Stimulated activated CD4-positive, alpha-beta T cell treated with anti-CD3 and anti-CD28 coated beads, Interleukin-12 subunit alpha, Interleukin-12 subunit beta, amount 100 ng/mL, for 48 hours (primary cell): ENCODE measurements at places on chromosomes 5 and 9.

GRCh38 chr9:18580151-18580550, 106.2 kb downstream of the ADAMTSL1 start:
- DNase-seq: no peak

- DNase-seq: no peak
These were observed 100.6 kb upstream of the IER5L start for GRCh38 chr9:129278391-129279237.

- no peak for DNase-seq
These were observed 49.0 kb upstream of the RAPGEF6 start for GRCh38 chr5:131684051-131684450.

- no peak for DNase-seq
These were observed 17.2 kb upstream of the RGS3 start for GRCh38 chr9:113446323-113446740.

GRCh38 chr5:168479166-168479565, 7.1 kb upstream of the RARS1 start:
- no peak for DNase-seq
